DND-41 (cell line): ENCODE measurements at places on chromosomes 5 and 9.

- no peak overlapping the region for H3K4me3 ChIP-seq
- DNase-seq: no peak
- no peaks in the 10 kb centered on the region for H3K4me1 ChIP-seq
These were observed 34.7 kb upstream of the DPYSL3 start for GRCh38 chr5:147544556-147544955.

DNA sequence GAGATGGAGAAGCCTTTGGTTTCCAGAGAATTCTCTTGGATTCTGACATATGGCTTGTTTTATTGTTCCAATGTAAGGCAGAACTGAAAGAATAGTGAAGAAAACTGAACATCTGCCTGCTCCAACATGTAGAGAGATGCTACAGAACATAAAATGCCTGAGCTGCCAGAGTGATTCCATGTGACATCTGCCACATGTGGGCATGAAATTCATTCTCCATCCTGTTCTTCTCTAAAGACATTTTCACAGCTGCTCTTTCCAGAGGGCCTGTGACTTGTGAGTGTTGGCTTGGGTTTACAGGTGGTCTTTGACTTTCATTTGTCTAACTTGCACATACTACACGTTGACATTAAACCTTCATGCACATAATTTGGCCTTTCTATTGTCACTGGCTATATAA lies 33.7 kb upstream of the TXN start:
- H3K36me3 ChIP-seq: no peaks in the 10 kb centered on the region
- H3K27me3 ChIP-seq: no peaks in the 10 kb centered on the region
- DNase-seq: no peak
- H3K4me3 ChIP-seq: no peak overlapping the region

- DNase-seq: no peak
- H3K27me3 ChIP-seq: no peaks in the 10 kb centered on the region
- H3K36me3 ChIP-seq: no peaks in the 10 kb centered on the region
- no peak overlapping the region for H3K4me3 ChIP-seq
- H3K4me1 ChIP-seq: no peaks in the 10 kb centered on the region
These were observed 77.4 kb upstream of the SPATA31E1 start for GRCh38 chr9:87805259-87805658.

- peaks cover 88% of the 10 kb centered on the region for H3K36me3 ChIP-seq
- H3K4me1 ChIP-seq: 0 out of 2 replicates have a peak, but pooled peaks cover 12% of the 10 kb centered on the region
- H3K4me3 ChIP-seq: no peak overlapping the region
- H3K27me3 ChIP-seq: no peaks in the 10 kb centered on the region
These were observed 20.6 kb downstream of the NOTCH1 start for GRCh38 chr9:136525207-136525606.

GRCh38 chr5:5854087-5854486 lies 431.6 kb downstream of the ICE1 start:
- H3K4me1 ChIP-seq: no peaks in the 10 kb centered on the region
- no peaks in the 10 kb centered on the region for H3K36me3 ChIP-seq
- DNase-seq: no peak
- no peak overlapping the region for H3K27ac ChIP-seq
- no peaks in the 10 kb centered on the region for H3K27me3 ChIP-seq
- H3K4me3 ChIP-seq: no peak overlapping the region

GRCh38 chr5:96778409-96778808 lies 29.3 kb downstream of the ERAP1 start:
- H3K4me3 ChIP-seq: no peak overlapping the region
- DNase-seq: no peak
- peaks cover 97% of the 10 kb centered on the region for H3K36me3 ChIP-seq
- no peaks in the 10 kb centered on the region for H3K27me3 ChIP-seq
- no peaks in the 10 kb centered on the region for H3K4me1 ChIP-seq
- no peak overlapping the region for H3K27ac ChIP-seq

GRCh38 chr9:9536523-9536922 lies 1076.3 kb downstream of the PTPRD start:
- H3K4me1 ChIP-seq: peaks cover 10% of the 10 kb centered on the region; the same call in 1 of the 2 replicates
- no peak for DNase-seq
- H3K27ac ChIP-seq: no peak overlapping the region
- H3K36me3 ChIP-seq: no peaks in the 10 kb centered on the region
- H3K27me3 ChIP-seq: no peaks in the 10 kb centered on the region
- no peak overlapping the region for H3K4me3 ChIP-seq

DNA sequence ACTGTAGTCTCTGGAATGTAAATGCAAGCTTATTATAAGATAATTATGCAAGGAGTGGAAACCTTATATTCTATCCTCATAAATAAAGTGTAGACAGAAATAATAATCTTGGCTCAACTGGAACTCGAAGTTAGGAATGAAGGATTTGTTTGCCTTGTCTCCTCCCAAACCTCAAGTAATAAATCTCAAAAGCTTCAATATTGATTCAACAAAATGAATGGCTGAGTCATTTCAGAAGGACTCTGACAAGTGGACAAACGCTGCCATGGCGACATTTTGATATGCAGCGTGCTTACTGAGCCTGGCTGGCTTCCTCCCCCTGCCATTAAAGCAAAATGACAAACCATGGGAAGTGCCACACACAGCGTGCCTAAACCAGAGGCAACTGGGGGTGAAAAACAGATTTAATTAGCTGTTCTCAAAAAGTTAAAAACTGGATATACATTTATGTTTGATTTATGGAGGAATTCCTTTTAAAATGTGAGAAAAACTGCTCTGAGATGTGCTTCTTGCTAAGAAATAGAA lies 10.5 kb upstream of the ADGRV1 start:
- no peaks in the 10 kb centered on the region for H3K36me3 ChIP-seq
- H3K27ac ChIP-seq: no peak overlapping the region
- no peak overlapping the region for H3K4me3 ChIP-seq
- H3K27me3 ChIP-seq: peaks cover 12% of the 10 kb centered on the region

GRCh38 chr9:6915635-6916034 lies 157.9 kb downstream of the KDM4C start:
- H3K4me1 ChIP-seq: no peaks in the 10 kb centered on the region
- no peaks in the 10 kb centered on the region for H3K27me3 ChIP-seq
- no peak overlapping the region for H3K27ac ChIP-seq
- H3K36me3 ChIP-seq: no peaks in the 10 kb centered on the region; the same call in 1 of the 2 replicates
- DNase-seq: no peak

GRCh38 chr5:89087128-89087527 lies 204.1 kb upstream of the MEF2C start:
- DNase-seq: no peak
- no peak overlapping the region for H3K27ac ChIP-seq
- H3K4me1 ChIP-seq: no peaks in the 10 kb centered on the region
- H3K4me3 ChIP-seq: no peak overlapping the region

GRCh38 chr5:40813698-40814281 lies 15.6 kb upstream of the PRKAA1 start:
- H3K4me3 ChIP-seq: no peak overlapping the region
- H3K27me3 ChIP-seq: no peaks in the 10 kb centered on the region
- H3K27ac ChIP-seq: no peak overlapping the region

- no peaks in the 10 kb centered on the region for H3K4me1 ChIP-seq
- no peaks in the 10 kb centered on the region for H3K36me3 ChIP-seq
- H3K27ac ChIP-seq: no peak overlapping the region
- no peak for DNase-seq
These were observed 270.1 kb downstream of the DNAH5 start for GRCh38 chr5:13674391-13674790.

- no peaks in the 10 kb centered on the region for H3K4me1 ChIP-seq
- H3K27me3 ChIP-seq: no peaks in the 10 kb centered on the region
- no peak for DNase-seq
- H3K36me3 ChIP-seq: no peaks in the 10 kb centered on the region
These were observed 348.5 kb downstream of the BNC2 start for GRCh38 chr9:16521868-16522411.

DNA sequence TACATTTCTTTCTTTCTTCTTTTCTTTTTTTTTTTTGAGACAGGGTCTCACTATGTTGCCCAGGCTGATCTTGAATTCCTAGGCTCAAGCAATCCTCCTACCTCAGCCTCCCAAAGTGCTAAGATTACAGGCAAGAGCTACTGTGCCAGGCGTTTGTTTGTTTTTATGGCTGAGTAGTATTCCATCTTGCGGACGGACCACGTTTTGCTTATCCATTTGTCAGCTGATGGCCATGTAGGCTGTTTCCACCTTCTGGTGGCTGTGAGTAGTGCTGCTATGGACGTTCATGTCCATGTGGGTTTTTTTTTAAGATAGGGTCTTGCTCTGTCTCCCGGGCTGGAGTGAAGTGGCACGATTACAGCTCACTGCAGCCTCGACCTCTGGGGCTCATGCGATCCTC lies 2.5 kb downstream of the DOK3 start:
- no peak overlapping the region for H3K27ac ChIP-seq
- no peaks in the 10 kb centered on the region for H3K27me3 ChIP-seq
- no peak for DNase-seq
- H3K36me3 ChIP-seq: peaks cover 22% of the 10 kb centered on the region

GRCh38 chr5:96339862-96340261 lies 93.2 kb downstream of the PCSK1 start:
- H3K27me3 ChIP-seq: peaks cover 13% of the 10 kb centered on the region
- no peaks in the 10 kb centered on the region for H3K36me3 ChIP-seq
- no peak overlapping the region for H3K27ac ChIP-seq

- H3K36me3 ChIP-seq: no peaks in the 10 kb centered on the region
- no peak overlapping the region for H3K4me3 ChIP-seq
- no peak overlapping the region for H3K27ac ChIP-seq
- H3K27me3 ChIP-seq: no peaks in the 10 kb centered on the region
These were observed 170.2 kb upstream of the RPS23 start for GRCh38 chr5:82448374-82448773.

- H3K36me3 ChIP-seq: no peaks in the 10 kb centered on the region
- no peak for DNase-seq
- no peak overlapping the region for H3K4me3 ChIP-seq
These were observed 13.4 kb upstream of the CCDC112 start for GRCh38 chr5:115309751-115310370.

GRCh38 chr5:95087816-95088317 lies 197.0 kb downstream of the MCTP1 start:
- no peaks in the 10 kb centered on the region for H3K27me3 ChIP-seq
- no peaks in the 10 kb centered on the region for H3K36me3 ChIP-seq
- no peak overlapping the region for H3K27ac ChIP-seq

DNA sequence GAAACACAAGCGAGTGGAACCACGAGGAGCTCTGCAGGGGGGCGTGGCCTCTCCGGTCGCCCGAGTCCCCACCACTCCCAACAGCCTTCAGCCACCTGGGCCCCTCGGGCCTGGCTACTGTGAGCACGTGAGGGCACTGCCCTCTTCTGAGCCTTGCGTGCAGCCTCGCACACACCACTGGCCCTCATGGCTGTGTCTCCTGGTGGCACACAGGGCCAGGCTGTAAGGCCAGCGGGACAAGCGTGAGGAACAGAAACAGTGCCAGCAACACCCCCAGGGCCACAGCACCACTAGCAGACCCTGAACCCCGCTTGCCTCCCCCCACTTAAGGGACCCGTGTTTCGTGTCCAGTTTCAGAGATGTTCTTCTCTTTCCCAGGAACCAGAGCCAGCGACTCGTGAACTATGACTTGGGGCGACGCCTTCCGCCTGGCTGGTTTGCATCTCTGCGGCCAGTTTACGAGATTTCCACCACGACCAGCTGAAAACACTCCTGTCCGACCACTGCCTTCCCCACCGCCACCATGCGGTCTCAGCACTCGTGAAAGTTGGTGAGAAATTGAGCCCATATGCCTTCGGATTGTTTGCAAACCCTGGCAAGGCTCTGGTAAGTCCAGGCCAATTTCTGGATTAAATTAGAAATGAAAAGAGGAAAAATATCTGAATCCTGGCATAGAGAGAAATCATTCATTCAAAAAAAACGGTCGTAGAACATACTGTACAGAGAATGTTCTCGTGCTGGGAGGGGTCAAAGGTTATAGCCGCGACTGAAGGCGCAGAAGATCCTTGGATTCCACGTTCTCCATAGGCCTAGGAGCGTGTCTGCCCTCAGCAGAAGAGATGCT lies 135.6 kb downstream of the ZNF354C start:
- no peak overlapping the region for H3K4me3 ChIP-seq
- H3K27ac ChIP-seq: no peak overlapping the region
- H3K27me3 ChIP-seq: no peaks in the 10 kb centered on the region
- no peak for DNase-seq
- H3K4me1 ChIP-seq: no peaks in the 10 kb centered on the region

DNA sequence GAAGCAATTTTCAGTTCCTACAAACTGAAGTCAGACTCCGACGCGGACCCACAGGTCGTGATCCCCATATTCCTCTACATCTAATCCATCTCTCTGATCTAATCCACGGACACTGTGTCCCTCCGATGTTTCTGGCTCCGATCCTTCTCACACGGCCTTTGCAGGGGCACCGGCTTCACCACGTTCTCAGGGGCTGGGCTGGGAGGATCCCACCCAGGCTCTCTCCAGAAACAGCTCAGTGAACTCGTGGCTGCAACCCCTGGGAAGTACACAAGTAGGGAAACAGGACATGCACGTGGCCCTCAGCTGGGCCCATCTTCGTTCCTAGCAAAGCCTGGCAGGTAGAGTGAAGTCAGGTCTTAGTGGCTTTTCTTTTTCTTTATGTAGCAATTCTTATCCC lies 49.1 kb upstream of the OLFM1 start:
- H3K27ac ChIP-seq: no peak overlapping the region
- H3K4me3 ChIP-seq: no peak overlapping the region
- H3K4me1 ChIP-seq: no peaks in the 10 kb centered on the region
- no peak for DNase-seq
- H3K36me3 ChIP-seq: no peaks in the 10 kb centered on the region
- no peaks in the 10 kb centered on the region for H3K27me3 ChIP-seq

DNA sequence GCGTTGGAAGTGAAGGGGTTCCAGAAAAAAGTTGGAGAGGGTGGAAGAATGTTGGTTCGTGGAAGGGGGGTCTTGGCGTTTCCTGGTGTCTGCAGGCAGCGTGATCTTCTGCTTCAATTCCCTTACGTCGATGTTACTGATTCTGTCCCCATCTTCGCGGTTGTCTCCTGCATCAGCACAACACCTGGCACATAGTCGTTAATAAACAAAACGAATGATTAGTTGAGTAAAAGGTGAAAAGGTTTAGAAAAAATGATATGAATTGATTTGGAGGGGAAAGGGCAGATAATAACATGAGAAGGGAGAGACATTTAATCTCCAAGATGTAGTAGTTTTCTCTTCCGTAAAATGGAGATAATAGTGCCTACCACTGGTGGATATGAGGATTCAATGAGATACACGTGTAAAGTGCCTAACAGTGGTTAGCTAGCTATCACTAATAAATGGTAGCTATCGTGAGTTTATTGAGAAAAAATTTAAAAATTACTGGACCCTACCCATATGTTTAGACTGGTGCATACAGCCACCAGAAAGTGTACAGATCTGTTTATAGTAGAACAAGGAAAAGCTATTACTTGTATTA lies 556 bp downstream of the MTREX start:
- H3K4me1 ChIP-seq: peaks cover 70% of the 10 kb centered on the region
- peak overlapping the region; percentile 94 for H3K4me3 ChIP-seq
- no peaks in the 10 kb centered on the region for H3K27me3 ChIP-seq
- H3K36me3 ChIP-seq: peaks cover 17% of the 10 kb centered on the region
- DNase-seq: peak; percentile 26

DNA sequence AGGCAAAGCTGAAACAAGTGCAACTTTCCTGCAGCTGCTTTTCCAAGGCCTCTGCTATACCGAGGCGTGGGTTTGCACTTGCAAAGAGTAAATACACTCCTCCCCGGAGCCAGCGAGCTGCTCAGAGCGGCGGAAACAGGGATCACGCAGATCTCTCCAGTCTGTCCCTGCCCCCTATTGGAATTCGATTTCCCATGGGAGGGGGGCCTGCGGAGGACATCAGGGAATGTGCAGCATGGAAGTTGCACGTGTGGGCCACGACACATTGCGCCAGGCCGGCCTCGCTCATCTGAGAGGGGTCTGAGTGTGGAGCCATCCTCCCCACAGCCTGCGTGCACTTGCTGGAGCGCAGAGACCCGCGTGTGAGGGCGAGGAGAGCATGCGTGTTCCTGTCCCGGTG lies 104.3 kb upstream of the PHYKPL start:
- DNase-seq: no peak
- no peak overlapping the region for H3K4me3 ChIP-seq
- no peaks in the 10 kb centered on the region for H3K36me3 ChIP-seq
- no peaks in the 10 kb centered on the region for H3K27me3 ChIP-seq
- H3K4me1 ChIP-seq: no peaks in the 10 kb centered on the region
